ENCODE measurements at places on chromosomes 6 and 20.

- no peak for DNase-seq
Measured at GRCh38 chr20:52454660-52455059, 263.1 kb upstream of the ZFP64 start.

DNA sequence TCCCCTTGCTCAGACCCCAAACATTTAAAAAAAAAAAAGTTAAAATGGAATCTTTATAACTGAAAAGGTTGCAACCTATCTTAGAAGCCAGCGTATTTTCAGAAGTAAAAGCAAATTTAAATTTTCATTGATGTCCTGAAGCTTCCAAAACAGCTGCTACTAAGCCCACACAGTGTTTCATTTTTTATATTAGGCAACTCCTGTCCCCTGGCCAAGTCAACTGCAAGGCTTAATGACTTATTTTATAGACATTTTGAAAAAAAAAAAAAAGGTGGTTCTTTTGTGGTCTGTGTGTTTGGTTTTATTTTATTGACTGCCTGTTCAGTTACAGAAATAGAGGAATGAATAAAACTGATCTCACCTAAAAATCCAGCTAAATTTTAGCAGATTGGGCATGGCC lies 13.0 kb downstream of the CFAP61 start:
- no peak for DNase-seq

DNA sequence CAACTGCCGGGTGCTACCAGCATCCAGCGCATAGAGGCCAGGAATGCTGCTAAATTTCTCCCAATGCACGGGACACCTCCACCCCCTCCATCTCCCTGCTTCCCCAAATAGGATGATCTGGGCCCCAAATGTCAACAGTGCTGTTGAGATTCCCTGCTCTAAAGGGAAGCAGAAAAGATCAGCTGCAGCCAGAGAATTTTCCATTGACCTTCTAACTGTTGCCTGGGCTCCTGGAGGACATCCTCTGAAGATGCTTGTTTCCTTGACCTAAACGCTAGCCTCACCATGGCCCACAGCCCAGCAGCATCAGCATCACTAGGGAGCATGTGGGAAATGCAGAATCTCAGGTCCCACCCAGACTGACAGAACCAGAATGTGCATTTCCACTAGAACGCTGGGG lies 161.3 kb downstream of the GMPR start:
- DNase-seq: no peak

DNA sequence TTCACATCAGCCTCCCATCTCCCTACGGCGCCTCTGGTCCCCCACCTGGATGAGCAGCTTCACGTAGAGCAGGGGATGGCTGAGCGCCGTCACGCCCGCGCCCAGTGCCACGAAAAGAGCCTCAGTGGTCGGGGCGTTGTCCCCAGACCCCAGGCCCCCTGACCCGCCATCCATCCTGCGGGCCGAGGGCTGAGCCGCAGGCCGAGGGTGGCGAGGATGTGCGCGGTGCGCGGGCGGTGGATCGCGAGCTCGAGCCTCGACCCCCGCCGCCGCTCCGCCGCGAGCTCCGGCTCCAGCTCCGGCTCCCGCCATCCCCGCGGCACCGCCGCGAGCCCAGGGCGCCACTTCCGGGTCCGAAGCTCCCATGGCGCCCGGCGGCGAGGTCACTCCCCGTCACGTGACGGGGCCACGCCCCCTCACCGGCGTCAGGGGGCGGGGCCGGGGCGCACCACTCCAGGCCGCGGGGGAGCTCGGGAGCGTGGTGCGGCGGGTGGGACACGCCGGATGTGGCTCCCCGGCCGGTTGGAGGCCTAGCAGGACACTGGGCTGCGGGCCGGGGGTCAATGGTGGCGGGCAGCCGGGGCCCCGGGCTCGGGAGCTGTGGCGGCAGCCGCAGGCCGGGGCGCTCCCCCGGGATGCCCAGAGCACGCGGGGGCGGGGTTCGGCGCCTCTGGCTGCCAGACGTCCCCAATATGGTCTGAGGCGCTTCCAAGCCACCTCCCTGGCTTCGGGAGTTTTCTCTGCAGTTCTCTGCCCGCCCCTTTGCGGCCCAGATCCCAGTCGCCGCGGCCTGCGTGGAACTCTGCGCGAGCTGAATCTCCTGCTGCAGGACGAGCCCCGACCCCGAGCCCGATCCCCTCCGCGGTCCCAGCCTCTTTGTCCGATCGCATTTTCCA lies at the start of gene MTCH1:
TSS of gene MTCH1 (minus strand) at position 389 of the 896 bp plus-strand sequence. CDS start at position 366, 23 bp downstream.
- DNase-seq: peak; percentile 85

- no peak for DNase-seq
Measured at GRCh38 chr6:75483136-75483952, 10.3 kb downstream of the FILIP1 start.

DNA sequence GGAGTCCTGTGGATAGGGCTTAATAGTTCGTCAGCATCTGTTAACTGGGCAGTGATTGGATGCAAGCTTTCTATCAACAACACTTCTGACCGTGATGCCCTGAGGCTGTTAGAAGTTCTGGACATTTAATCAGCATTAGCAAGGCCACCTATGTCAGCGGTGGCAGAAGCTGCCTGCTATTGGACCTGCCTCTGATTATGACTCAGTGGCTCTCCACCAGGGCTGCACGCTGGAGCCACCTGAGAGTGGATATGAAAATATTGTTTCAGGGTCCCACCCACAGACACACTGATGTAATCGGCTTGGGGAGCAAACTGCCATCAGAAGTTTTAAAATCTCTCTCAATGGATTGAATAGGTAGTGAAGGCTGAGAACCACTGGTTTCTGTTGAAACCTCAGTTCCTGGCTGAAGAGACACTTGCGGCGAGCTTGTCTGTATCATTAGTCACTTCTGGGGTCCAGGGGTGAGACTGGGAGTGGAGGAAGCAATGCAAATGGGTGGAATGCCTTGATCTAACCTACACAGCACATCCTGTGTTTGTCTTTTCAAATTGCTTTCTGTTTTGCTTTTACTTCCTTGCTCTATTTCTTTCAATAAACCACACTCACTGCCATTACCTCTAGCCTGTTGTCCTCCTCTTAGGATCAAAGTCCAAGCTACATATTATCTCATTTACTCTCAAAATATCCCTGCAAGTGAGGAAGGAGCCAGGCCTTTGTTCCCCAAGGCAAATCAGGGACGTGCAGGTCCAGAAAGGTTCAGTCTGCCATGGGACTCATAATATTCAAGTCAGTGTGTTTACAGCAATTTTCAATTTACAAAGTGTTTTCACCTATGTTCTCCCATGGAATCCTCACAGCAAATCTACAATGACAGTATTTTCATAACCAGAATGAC lies 4.2 kb downstream of the CLIC5 start:
- DNase-seq: peak; percentile 37

DNA sequence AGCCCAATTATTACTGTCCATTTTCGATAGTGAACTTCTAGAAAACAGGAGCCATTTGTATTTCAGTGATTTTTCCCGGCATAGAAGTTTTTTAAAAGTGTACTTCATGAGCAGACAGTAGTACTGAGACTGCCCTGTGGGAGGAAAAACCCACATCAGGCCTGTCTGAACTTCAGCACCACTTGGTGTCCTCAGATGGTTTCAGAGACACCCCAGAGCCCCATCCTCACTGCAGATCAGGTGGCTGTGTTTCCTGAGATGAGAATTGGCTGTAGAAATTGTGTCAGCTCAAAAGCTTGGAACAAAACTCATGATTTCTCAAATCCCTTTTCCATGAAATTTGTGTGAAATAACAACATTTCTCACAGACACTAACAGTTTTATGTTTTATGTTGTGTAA lies 110.0 kb upstream of the RIN2 start:
- no peak for DNase-seq

DNA sequence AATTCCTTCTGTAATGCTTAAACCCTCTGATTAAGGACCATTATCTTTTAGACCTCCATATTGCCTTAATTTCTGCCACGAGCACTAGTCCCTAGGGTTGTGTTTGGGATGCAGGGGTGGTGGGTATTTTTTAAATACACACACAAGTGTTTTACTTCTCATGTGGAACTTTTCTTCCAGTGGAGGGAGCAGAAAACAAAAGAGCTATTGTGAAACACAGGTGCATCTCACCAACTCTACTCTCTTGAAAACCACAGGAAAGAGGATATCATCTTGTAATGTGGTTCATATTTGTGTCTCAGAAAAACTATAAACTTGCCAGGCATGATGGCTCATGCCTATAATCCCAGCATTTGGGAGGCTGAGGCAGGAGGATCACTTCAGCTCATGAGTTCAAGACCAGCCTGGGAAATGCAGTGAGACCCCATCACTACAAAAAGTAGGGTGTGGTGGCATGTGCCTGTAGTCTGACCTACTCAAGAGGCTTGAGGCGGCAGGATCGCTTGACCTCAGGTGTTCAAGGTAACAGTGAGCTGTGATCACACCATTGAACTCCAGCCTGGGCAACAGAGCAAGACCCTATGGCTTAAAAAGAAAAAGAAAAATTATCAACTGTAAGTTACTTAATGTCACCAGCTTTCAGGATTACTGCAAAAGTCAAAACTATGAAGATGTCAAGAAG lies 37.3 kb downstream of the MRS2 start:
- DNase-seq: no peak

DNA sequence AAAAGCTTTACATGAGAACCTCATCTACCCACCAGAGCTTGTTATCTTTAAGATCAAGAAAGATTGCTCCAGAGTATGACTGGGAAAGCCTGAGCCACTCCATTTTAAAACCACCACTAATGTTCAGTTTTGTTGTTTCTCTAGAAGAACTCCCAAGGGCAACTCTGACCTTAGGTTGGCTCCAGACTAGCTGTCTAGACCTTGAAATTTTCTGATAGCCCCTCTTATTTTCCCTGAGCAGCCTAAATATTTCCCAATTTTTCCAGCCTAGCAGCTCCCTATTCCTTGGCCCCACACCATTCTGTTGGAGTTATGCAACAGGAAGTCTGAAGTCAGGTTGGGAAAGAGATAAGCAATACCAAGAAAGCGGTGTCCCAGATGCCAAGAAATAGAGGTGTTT lies 84.6 kb upstream of the TCF21 start:
- no peak for DNase-seq

DNA sequence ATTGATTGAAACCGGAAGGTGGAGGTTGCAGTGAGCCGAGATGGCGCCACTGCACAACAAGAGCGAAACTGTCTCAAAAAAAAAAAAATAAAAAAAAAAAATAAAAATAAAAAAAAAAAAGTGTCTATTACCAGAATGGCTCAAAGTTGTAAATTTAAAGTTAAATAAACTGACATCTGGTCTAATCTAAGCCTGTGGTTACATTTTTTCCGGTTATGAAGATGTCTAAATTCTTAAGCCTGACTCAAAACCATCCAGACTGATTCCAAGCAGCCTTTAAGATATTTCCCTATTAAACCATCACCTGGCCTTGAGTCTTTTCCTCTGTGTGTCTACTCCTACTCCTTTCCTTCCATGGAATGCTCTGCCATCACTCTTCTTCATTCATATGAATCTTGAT lies 371.7 kb upstream of the RUNX2 start:
- DNase-seq: no peak

GRCh38 chr6:138531387-138531786 lies 32.1 kb upstream of the NHSL1 start:
- DNase-seq: no peak

DNA sequence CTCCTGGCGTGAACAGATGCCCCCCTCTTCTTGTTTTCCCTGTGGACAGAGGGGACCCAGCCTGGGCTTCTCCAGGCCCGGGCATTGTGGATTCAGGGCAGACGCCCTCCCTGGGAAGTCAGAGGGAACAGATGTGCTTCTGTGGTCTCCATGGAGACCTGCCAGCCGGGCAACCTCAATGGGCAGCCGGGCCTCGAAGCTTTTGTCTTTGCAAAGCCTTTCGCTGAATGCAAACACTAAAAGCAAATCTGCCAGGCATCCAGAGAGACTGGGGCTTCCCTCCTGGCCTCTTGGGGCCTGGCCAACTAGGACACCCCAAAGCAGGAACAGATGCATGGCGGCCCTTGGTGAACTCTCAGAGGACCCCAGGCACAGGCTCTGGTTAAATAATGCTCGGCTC lies 370.0 kb upstream of the SULF2 start:
- no peak for DNase-seq

DNA sequence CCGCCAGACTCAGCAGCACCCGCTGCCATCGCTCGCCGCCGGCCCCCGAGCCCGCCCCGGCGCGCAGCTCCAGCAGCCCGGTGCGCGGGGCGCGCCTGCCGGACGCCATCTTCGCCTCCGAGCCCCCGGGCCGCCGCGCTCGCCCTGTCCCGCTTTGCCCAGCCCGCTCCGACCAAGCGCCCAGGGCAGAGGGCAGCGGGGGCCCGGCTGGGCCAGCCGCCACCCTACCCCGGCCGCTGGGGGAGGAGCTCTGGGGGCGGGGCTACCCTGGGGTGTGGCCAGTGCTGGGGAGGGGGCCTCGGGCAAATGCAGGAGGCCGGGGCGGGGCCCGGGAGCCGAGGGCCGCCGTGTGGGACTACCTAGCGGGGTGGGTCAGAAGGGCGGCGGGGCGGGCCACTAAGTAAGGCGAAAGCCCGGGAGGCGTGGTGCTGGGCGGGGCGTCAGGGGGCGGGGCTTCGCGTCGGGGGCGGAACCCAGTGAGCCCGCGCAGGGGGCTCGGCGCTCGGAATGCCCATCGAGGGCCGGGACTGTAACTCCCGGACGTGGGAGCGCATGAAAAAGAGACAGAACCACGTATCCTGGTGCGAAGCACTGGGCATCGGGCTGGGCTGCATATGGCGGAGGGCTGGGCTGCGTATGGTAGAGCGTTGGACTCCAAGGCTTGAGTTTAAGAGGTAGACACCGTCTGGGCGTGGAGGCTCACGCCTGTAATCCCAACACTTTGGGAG lies at the start of gene SNTA1:
TSS of gene SNTA1 (minus strand) at position 252 of the 728 bp plus-strand sequence. CDS start at position 109, 143 bp downstream.
- peak; percentile 87 for DNase-seq

GRCh38 chr6:70763754-70764510 lies 96.2 kb downstream of the SMAP1 start:
- no peak for DNase-seq

GRCh38 chr20:19463597-19463996 lies 251.2 kb downstream of the SLC24A3 start:
- no peak for DNase-seq

GRCh38 chr6:5084360-5084780 lies 771 bp upstream of the PPP1R3G start:
- DNase-seq: no peak

DNA sequence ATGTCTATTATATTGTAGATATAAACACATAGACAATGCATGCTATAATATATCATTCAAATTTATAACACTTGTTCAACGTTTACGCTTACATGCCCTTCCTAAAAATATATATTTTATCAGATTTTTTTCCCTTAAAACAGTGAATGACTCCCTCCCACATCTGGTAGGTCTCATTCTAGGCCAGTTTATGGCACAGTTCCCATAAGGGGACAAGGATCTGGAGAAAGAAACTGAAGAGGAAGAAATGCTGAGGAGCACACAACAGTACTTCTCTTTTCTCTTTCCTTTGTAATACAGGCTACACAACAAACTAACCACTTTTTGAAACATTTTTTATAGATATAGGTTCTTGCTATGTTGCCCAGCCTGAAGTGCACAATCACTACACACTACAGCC lies 48.6 kb upstream of the RCAN2 start:
- no peak for DNase-seq
